ENCODE measurements at places on chromosomes 2 and 18.

DNA sequence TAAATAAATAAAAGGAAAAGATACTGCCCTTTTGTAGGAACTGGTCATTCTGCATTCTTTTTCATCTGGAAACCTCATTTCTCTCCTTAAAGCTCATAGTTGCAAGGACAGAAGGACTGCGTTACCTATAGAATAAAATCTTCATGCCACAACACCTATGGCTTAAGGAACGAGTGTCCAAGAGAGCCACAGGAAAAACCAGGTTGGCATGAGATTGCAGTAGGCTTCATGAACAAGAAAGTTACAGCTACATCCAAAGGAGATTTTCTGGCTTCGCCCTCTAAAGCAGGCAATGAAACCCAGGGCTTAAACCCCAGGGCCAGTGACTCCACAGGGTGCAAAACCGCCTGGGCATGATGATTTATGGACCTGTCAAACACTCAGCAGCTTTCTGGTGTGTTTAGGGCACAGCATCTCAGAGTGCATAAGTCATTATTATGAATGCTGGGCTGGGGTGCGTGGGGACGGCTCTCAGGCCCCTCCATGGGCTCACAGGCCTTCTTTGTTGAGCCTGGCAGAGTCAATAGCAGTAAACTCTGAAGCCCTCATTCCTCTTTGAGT, 30.7 kb upstream of the PIEZO2 start:
- DNase-seq: no peak

- no peak for DNase-seq
Observed at GRCh38 chr2:378364-378763, 90.5 kb upstream of the ALKAL2 start.

- DNase-seq: no peak
Observed at GRCh38 chr2:55395724-55396605, 23.7 kb downstream of the CCDC88A start.

- DNase-seq: no peak
Observed at GRCh38 chr2:200354833-200355751, 48.6 kb downstream of the SPATS2L start.

DNA sequence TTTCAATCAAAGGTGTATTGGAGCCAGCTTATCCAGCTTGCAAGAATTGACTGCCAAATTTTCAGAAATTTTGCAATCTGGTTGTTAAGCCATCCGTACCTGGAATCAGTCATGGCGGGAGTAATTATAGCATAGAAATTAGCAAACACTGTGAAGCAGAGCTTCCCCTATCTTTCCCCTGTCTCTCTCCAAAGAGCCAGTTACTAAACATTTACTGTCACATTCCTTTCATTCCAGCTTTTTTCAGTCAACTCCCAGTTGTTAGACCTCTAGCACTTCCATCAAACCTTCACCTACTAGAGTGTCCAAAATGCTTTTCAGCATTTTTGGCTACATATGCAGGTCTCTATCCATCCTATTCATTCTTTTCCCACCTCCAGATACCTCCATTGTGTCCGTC, 137.4 kb downstream of the MC4R start:
- DNase-seq: no peak

DNA sequence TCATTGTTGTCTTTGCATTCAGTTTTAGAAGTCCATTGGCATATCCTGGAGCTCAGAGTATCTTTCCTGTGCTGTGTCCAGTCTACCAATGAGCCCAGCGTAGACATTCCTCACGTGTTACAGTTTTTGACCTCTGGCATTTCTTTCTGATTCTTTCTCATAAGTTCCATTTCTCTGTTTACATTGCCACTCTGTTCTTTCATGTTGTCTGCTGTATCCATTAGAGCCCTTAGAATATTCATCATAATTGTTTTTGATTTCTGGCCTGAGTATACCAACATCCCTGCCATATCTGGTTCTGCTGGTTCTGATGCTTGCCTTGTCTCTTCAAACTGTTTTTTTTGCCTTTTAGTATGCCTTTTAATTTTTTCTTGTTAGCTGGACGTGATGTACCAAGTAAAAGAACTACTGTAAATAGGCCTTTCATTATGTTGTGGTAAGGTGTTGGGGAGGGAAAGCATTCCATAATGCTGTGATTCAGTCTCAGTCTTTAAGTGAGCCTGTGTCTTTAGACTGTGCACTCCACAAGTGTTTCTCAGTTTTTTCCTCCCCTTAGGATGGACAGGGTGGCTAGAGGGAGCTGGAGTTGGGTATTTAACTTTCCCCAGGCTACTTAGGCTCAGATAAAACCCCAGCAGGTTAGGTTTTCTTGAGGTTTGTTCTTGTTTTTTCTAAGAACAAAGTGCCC, 35.6 kb downstream of the CEP192 start:
- no peak for DNase-seq

GRCh38 chr18:61948281-61948741, 55.5 kb upstream of the RNF152 start:
- no peak for DNase-seq

GRCh38 chr2:170189757-170190156, 11.8 kb downstream of the MYO3B start:
- no peak for DNase-seq

- no peak for DNase-seq
Observed at GRCh38 chr2:133674433-133675331, 106.4 kb upstream of the NCKAP5 start.

DNA sequence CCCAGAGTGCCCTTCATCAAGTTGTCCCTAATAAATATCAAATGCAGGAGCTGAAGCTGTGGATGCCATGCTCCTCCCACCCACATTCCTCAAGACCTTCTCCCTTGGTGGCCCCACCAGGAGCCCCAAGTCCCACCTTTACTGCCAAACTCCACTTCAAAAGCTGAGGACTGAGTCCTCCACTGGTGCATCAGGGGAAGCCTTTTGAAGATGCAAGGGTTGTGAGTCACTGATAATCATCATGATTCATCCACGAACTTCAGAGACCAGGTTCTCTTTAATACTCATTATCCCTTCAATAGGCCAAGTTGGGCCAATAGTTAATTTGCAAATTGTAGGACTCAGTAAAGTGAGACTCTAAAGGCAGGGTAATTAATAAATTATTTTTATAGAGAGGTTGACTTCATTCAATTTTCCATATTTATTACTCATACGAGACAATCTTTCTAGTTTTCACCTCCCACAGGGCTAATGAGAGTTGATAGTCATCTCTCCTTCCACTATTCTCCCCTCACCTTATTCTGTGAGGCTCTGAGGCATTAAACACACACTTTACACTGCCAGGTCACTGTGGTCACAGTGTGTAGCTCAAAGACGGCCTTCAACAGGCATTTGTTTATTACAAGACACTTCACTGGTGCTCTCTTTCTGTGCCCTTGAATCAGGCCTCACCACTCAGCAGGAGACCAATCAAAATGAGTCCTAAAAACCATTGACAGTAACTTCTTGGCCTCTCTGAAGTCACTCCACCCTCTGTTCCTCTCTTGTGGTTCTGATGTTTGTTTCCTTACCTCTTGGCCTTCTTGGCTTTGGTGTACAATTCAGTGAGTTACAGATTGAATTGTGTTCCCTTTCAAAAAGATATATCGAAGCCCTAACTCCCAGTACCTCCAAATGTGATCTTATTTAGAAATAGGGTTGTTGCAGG, 99.9 kb downstream of the TRIB2 start:
- no peak for DNase-seq

DNA sequence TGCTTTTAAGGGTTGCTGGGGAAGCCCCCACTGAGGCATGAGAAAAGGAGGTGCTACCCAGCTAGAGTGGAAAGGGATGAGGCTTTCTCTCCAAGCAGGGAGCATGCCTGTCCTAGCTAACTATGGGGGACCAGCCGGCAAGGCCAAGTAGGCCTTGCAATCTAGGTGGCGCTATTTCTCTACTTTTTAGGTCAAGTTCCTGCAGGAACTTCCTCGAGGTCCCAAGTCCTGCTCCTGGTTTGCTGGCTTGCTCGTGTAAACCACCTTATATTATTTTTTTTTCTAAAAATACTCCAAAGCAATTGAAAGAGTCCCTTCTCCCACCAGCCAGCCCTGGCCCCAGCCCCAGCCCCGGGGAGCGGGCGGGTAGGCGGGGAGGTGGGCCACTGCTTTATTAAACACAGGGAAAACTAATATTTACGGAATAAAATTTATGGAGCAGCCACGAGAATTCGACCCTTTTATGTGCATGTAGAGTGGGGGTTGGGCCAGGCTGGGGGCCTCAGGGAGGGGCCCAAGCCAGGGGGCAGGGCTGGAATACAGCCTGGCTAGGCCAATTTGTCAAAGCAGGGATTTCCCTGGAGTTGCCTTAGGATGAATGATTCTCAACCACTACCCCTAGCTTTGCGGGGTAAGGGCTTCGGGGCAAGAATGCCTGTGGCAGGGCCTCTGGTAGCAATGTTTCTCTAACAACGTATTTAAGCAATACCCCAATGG, 12.8 kb upstream of the IHH start:
- no peak for DNase-seq

DNA sequence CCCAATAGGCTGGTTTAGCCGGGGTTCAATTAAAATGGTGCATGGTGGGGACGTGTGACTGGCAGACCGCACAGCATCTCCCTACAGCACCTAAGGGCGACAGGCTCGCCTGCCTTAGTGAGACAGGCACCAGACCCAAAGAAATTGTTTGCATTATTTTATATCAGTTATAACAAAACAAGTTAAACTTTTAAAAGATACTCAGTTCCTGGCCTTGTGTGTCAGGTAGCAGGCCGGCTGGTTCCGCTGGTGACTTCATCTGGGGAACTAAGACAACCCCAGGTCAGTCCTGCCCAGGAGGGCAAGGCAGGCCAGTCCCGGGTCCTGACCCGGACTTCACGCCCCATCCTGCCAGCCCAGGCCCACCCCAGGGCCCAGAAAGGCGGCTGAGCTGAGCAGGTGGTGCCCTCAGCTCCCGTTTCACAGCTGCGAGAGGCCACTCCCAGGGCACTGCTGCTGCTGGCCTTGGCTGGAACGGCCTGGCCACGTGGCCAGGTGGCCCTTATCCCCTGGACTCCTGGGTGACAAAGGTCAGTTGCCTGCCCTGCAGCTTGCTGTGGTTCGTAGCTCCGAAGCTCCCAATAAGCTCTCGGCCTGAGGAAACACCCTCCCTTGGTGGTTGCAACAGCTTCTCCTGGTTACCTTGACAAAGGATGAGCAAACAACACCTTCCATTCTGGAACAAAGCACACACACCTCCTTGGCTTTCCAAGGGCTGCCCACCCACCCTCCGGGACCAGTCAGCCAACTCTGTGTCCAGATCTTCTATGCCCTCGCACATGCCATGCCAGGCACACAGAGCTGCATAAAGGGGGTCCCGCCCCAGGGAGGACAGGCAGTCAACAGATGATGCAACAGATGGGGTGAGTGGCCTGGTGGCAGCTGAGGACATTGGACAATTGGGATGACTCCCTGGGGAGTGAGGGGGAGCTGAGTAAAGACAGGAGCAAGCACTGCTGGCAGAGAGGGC, 11.3 kb upstream of the AGXT start:
- no peak for DNase-seq

DNA sequence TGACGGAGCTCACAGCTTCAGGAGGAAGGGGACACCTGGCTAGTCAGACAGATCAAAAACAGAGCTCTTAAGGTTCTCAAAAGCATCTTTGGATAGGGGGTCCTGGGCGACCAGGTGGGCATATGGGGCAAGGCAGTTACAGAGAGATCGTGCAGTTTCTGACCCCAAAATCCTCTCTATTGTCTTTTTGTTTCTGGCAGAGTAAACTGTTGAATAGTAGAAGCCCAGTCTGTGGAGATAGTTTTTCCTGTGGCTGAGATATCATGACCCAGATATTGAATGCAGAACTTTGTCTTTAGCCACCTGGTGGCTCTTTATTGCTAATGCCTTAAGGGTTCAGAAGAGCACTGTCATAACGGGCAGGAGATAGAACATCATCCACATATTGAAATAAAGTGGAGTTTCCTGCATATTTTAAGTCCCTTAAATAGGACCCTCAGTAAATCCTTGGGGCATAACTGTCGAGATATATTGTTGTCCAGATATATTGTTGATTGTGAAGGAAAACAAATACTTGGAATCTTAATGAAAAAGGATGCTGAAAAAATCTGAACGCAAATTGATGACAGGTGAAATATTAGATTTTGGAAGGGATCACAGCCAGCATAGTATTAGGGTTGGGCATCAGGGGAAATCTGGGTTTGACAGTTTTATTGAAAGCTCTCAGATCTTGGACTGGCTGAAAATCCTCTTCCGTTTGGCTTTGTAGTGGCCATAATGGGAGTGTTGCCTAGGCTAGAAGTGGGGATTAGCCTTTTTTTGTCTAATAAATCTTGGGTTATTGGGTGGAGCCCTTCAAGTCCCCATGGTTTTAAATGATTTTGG, 14.1 kb upstream of the ZDBF2 start:
- no peak for DNase-seq

- no peak for DNase-seq
Observed at GRCh38 chr18:35289727-35290093, 319 bp downstream of the ZSCAN30 start.

GRCh38 chr2:85089585-85089984, 43.6 kb upstream of the TCF7L1 start:
- DNase-seq: no peak

GRCh38 chr2:71816815-71817214, 330.8 kb downstream of the CYP26B1 start:
- DNase-seq: no peak

GRCh38 chr2:239054921-239055320, 207.0 kb downstream of the TWIST2 start:
- DNase-seq: no peak

DNA sequence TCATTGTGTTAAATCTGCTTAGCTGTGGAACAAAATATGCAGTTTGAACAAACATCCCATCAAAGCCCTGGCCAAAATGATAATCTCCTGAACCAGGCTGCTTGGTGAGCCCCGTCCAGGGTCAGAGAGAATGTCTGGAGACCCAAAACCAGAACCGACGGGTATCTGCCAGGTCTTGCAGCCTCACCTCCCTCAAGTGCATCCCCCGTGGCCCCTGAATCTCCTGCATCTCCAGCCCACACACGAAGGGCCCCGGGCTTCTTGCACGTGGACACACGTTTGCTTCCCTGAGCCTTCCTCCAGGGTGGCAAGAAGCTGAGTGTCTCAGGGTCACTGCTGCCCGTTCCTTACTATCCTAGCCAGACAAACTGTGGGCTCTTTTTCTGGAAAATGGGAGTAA, 50.5 kb upstream of the PXDN start:
- DNase-seq: no peak

- no peak for DNase-seq
Observed at GRCh38 chr2:40680547-40680946, 228.7 kb upstream of the SLC8A1 start.

DNA sequence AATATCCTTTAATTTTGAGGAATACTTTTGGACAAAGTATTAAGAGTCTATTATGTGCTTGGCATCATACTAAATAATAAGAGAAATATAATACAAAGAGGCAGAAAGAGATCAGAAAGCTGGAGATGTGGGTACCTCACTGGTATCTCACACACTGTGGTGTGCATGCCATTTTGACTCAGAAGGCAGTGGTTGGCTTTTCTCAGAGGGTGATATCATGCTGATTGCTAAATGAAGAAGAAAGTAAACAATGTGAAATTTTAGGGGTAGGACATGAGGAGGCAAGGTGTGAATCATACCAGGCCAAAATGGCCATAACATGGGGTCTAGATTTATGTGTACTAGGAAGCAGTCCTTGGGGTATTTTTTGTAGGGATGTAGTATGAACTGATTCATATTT, 16.6 kb upstream of the SPOPL start:
- no peak for DNase-seq

GRCh38 chr18:28114472-28114871, 62.5 kb downstream of the CDH2 start:
- no peak for DNase-seq

GRCh38 chr18:79336556-79337142, 59.1 kb upstream of the NFATC1 start:
- DNase-seq: no peak

GRCh38 chr2:61469424-61470121, 1.3 kb downstream of the USP34 start:
- no peak for DNase-seq
